ENCODE measurements at places on chromosomes 13 and 19.

DNA sequence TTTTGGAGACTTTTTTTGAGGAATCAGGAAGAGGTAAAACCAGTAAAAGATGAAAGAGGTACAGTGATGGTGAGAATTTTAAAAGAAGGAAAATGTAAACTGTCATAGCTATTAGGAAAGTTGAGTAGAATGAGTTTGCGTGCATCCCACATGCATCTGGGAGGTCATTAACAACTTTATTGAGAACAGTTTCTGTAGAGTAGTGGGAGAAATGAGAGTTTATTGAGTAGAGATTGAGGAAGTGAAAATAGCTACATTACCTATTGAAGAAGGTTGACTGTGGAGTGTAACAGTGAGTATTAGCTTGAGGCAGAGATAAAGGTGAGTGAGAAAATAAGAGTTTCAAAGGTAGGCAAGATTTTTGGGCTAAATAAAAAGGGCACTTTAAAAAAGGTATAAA is 38.7 kb downstream of the BRCA2 start:
- no peak for DNase-seq

DNA sequence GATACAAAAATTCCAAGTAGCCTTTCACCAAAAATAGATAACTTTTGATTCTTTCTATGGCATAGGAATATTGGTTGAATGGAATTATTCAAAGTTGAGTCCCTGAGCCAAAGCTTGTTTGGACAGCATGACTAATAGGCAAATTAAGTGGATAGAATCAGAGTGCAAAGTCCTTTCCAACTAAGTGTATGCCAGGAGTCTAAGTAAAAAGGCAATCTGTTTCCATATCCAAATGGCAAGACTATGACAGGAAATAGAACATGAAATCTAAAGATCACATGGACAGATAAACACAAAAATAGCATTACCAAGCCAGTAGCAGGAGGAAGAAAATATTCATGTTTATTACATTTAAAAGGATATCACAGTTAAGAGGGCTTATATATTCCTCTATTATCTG is 804.6 kb downstream of the SLITRK6 start:
- no peak for DNase-seq

- no peak for DNase-seq
Measured at GRCh38 chr19:1018932-1019615, 1.8 kb downstream of the TMEM259 start.

- DNase-seq: no peak
Measured at GRCh38 chr13:40469581-40470310, 196.7 kb downstream of the FOXO1 start.

GRCh38 chr13:73748404-73748803 is 385.8 kb downstream of the KLF12 start:
- DNase-seq: no peak
